ENCODE measurements at places on chromosomes 3 and 15.

GRCh38 chr3:9455596-9456131 is 58.2 kb downstream of the SETD5 start:
- no peak for DNase-seq

DNA sequence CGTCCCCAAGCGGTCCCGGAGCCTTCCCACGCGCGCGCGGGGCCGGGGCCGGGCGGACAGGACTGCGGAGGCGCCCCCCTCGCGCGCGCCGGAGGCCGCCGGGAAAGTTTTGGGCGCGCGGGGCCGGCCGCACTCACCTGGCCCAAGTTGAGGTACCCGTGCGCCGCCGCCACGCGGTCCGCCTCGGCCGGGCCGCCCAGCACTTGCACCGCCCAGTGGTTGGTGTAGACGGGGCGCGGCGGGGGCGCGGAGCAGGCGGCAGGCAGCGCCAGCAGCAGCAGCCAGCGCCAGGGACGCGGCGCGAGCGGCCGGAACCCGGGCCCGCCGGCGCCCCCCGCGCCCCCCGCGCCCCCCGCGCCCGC is 289 bp downstream of the PCSK6 start:
- peak; percentile 44 for DNase-seq

- no peak for DNase-seq
These were observed 312.8 kb downstream of the CLSTN2 start for GRCh38 chr3:140247775-140248174.

DNA sequence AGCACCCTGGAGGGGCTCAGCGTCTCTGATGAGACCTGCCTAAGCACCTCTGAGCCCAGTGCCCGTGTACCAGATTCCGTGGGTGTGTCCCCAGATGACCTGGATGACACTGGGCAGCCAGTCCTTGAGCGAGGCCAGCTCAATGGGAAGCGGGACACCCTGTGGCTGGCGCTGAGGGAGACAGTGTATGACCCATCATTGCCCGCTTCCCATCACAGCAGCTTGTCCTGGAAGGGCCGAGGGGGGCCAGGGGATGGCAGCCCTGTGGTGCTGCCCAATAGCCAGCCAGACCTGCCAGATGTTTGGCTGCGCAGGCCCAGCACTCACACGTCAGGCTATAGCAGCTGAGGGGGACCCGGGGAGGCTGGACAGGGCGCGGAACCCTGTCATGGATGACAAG is 12.0 kb downstream of the DISP2 start:
- no peak for DNase-seq

GRCh38 chr15:91589360-91589759 is 264.1 kb upstream of the SLCO3A1 start:
- DNase-seq, result no peak

- no peak for DNase-seq
These were observed 164.0 kb upstream of the HES1 start for GRCh38 chr3:193971966-193972365.

DNA sequence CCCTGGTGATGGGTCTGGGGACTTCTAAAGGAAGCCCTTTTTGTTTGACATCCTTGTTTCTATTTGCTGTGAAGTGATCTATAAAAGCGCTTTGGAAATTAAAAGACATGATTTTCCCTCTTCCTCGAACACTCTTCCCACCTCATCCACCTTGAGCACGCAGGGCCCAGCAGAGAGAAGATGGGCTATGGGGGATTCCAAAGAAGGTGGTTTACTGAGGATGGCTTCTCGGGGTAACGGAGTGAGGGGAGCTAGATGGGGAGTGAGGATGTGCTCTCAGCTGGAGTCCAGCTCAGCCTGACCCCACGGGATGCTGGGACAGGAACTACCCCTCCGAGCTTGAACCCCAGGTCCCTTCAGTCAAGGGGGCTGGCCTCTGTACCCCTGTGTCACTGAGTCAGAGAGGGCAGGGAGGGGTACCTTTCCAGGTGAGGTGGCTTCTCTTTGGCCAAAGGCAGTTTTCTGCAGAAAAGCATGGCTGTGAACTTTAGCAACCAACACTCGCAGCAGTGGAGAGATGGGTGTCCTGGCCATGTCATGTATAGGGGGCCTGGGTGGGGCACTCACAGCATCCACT is 180.7 kb upstream of the SMAD3 start:
- no peak for DNase-seq

GRCh38 chr3:100891033-100891432 is 102.2 kb downstream of the ABI3BP start:
- no peak for DNase-seq

DNA sequence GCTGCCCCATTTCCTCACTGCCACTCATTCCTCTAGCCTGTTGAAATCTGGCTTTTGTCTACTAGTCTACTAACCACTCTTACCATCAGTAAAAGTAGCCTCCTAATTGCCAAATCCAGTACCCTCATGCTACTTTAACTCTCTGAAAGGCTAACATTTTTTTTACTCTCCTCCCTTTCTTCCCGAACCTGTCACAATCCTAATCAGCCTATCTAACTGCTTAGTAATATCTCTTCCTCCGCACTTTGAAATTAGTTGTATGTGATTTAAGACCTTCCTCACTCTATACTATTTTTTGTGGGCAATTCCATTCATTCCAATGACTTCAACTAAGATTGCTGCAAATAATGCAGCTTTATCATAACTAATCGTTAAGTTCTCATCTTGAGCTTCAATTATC is 3.7 kb downstream of the SENP7 start:
- DNase-seq, result no peak

DNA sequence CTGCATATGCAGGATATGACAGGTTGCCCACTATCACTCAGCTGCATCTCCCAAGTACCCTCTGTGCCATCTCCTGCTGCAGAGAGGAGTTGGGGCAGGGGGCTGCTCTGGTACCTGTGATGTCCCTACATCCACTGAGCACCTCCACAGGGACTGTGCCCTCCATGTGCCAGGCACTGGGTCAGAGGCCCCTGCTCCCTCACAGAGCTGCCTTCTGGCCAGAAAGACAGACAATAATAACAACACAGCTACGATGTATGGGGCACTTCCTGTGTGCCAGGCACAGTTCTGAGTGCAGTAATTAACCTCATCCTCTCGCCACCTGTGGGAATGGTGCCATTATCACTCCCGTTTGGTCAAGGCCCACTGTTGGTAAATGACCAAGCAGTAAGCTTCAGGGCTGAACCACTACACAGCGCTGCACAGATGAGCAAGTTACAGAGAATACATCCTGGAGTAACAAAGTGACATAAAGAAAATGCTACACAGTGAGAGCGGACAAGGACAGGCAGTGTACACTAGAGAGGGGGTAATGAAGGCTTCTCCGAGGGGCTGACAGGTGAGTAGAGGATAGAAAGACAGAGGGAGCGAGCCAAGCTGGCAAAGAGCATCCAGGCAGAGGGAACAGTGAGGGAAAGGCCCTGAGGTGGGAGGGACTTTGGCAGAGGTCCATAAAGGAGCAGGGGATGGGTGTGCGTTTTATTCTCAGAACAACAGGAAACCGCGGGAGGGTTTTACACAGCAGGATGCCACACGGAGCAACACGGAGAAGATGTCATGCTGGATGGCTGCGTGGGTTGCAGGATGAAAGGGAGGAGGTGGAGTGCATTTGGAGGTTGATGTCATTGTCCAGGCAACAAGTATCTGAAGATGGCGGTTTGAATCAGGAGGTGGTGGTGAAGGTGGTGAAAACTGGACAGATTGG is 13.6 kb downstream of the WNT7A start:
- DNase-seq, result no peak

DNA sequence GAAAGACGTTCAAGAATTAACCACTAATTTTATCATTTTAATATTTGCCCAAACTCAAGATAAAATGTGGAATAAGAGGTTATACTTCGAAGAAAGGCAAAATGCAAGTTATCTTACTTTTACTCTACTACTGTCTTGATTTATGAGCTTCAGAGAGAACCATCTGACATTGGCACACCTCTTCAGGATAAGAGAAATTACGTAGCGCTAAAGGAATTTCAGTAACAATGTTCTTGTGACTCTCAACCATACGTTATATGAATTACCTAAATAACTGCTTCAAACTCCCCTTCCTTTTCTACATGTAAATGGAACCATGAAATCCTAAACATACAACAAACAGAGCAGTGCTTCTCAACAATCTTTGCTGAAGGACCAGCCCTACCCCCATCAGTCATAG is 96.8 kb downstream of the ZNF385D start:
- no peak for DNase-seq

- DNase-seq, result no peak
These were observed 211.4 kb upstream of the ROPN1 start for GRCh38 chr3:124203292-124203691.

Data from HL-60 (cell line).